ENCODE measurements at places on chromosomes 11 and 22.

DNA sequence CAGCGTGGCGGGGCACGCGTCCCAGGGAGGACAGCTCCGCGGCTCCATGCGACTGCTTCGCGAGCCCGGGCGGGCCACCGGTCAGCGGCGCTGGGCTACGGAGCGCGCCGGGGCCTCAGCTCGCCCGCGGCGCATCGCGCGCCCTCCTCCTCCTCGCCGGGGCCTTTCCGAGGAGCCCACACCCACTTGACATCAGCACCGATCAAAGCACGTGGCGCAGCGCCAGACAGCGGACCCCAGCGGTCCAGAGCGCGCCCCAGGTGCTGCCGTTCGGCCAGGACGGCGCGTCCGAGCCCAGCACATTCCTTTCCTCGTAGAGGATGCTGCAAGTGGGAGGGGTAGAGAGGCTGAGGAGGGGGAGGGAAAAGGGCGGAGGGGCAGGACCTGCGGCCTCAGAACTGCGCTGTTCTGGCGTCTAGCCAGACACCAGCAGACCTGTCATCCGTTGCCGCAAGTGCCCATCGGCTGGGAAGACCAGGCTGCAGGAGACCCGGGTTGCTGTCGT, 88.6 kb downstream of the PLEKHA7 start:
- peak; percentile 36 for DNase-seq

DNA sequence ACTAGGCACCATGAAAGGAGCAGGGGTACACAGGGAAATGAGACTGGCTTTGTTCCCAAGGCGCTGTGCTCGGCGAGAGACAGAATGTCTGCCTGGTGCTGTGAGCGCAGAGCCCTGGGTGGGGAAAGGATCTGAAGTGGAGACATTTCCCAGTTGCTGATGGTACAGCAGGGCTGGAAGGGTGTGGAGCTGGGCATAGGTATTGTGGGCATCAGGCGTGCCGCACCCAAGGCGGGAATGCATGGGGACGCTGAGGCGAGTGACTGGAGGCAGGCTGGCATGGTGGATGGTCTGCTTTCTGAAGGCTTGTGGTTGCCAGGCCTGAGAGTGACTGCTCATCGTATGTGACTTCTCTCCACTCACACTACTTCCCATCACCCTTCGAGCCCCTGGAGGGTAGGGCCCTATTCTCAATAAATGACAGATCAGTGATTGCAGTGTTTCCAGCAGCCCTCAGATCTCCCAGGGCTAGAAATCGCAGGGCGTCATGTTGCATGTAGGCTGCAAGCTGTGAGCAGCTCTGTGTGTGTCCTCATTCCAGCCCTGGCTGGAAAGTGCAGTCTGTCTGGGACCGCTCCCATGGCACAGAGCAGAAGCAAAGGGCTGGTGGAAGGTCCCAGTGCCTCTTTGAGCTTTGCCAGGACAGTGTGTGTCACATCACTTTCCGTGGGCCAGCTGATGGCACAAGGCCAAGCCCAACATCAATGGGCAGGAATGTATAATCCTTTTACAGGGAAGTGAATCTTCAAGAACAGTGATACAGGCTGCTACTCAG, 67.7 kb downstream of the TBC1D22A start:
- DNase-seq = no peak

DNA sequence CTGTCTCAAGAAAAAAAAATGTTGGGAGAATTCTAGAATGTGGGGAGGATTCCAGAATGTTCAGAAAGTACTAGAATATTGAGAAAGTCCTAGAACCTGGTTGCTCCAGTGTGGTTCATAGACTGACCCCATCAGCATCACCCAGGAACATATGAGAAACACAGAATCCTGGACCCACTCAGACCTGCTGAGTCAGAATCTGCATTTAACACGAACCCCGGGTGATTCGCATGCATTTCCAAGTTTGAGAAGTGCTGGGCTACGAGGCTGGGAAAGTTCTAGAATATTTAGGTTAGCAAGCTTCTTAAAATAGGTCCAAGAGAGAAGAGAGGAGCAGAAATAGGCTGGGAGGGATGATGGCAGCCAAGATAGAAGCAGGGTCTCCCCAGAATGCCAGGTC, 6.4 kb downstream of the C1QTNF6 start:
- no peak for DNase-seq

DNA sequence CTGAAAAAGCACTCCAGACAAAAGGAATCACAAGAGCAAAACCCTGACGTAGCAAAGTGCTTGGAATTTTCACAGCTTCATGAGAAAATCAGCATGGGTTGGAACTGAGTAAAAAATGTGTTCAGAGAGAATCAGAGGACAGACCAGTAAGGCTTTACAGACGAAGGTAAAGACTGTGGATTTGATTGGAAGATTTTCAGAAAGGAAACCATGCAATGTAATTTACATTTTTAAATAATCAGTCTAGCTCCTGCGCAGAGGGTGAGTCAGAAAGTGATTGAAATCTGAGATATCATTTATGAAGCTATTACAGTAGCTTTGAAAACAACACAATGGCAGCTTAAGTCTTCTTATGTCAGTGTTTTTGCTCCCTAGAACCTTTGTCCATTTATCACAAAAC, 1122.3 kb downstream of the LRRC4C start:
- DNase-seq = no peak

GRCh38 chr11:121595717-121596161, 143.0 kb upstream of the SORL1-AS1 start:
- no peak for DNase-seq

- DNase-seq = no peak
Observed at GRCh38 chr11:119808407-119809185, 79.6 kb upstream of the NECTIN1 start.

DNA sequence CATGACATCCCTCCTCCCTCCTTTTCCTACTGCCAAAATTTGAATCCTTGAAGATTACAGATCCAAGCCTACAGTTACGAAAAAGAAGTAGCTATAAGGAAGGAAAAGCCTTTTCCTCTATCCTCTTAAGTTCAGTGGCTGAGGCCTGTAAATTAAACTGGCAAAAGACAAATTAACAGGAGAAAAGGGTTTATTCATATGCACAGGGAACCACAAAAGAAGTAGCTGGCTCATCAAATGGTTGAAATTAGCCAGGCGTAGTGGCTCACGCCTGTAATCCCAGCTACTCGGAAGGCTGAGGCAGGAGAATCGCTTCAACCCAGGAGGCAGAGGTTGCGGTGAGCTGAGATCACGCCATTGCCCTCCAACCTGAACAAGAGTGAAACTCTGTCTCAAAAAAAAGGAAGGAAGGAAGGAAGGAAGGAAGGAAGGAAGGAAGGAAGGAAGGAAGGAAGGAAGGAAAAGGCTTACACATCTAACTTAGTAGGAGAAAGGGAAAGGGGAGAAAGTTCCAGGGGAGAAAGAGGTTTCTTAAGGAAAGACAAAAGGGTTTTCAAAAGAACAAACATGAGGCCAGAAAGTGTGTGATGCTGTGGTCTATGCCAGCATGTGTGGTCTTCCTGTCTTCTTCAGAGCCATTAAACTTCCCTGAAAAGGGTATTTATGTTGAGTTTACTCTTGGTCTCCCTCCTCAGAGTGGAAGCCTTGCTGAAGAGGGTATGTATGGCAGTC, 5.1 kb upstream of the SMPD1 start:
- DNase-seq = no peak

- peak; percentile 93 for DNase-seq
Observed at GRCh38 chr11:114262681-114263512, 33.3 kb upstream of the NNMT start.

DNA sequence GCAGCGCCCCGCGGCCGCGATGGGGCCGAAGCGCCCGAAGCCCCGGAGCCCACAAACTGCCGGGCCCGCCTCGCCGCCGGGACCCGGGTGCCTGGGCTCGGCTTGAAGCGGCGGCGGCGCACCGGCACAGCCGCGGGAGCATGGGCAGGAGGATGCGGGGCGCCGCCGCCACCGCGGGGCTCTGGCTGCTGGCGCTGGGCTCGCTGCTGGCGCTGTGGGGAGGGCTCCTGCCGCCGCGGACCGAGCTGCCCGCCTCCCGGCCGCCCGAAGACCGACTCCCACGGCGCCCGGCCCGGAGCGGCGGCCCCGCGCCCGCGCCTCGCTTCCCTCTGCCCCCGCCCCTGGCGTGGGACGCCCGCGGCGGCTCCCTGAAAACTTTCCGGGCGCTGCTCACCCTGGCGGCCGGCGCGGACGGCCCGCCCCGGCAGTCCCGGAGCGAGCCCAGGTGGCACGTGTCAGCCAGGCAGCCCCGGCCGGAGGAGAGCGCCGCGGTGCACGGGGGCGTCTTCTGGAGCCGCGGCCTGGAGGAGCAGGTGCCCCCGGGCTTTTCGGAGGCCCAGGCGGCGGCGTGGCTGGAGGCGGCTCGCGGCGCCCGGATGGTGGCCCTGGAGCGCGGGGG, 346 bp downstream of the FJX1 start:
- peak; percentile 86 for DNase-seq

DNA sequence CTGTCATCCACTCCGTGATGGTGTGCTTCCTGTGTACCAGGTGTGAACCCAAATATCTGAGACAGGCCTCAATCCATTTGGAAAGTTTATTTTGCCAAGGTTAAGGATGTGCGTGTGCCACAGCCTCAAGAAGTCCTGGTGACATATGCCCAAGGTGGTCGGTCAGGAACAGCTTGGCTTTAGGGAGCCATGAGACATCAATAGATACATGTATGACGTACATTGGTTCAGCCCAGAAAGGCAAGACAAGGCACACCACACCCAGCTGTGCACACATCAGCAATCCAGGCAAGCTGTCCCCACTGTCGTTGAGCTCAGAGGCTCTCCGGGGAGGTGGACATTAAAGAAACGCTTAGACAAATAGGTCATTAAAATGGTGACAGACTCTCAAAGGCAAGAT, 56.8 kb upstream of the SHANK2 start:
- no peak for DNase-seq

DNA sequence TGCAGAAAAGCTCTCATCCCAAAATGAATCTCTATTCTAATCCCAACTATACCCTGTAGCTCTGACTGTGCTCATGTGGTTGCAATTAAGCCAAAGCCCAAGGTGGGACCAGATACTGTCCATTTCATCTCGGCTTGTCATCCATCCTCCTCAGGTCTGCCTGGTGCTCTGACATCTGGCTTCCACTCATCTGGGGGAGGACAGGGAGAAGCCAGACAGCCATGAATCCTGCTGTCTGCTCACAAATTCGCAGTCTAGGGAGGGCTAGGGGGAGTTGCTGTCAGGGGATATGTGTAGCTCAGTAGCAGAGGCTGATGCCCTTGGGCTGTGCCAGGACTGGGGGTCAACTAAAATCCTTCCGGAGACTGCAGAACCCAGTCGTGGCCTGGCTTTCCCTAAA, 167.1 kb downstream of the ETS1 start:
- DNase-seq = no peak

- peak; percentile 97 for DNase-seq
Observed at GRCh38 chr11:124069429-124070401, 28.6 kb upstream of the OR10G7 start.
